ENCODE measurements at places on chromosomes 5 and 9.

DNA sequence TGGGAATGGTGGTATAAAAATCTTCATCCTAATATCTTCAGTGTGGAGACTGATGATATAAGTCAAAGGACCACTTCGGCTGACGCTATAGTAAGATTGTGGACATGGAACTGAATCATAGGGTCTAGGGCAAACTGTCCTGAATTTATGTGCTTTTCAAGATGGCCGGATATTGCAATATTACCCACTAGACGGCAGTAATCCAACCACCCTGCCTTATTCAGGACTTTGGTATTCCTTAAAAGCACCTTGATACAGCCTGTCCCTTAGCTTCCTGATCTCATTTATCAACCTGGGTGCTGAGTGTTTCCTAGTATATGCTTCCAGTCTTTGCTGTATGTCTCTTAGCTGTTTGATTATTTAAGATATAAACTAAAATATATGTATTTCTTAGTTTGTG lies 71.2 kb upstream of the COX7C start:
- no peak for DNase-seq

DNA sequence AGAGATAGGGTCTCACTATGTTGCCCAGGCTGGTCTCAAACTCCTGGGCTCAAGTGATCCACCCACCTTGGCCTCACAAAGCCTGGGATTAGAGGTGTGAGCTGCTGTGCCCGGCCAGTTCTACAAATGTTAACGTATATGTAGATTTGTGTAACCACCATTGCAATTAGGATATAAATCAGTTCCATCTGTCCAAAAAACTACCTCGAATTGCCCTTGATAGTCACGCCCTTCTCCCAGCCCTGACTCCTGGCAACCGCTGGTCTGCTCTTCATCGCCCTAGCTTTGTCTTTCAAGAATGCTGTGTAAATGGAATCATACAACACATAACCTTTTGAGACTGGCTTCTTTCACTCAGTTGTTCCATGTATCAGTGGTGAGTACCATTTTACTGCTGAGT lies 46.1 kb upstream of the PPARGC1B start:
- DNase-seq, result no peak

GRCh38 chr5:120499876-120500563 lies 35.9 kb downstream of the PRR16 start:
- no peak for DNase-seq

- DNase-seq, result no peak
Observed at GRCh38 chr9:4225291-4226028, 74.4 kb downstream of the GLIS3 start.

GRCh38 chr9:27645161-27645840 lies 72.0 kb upstream of the C9orf72 start:
- no peak for DNase-seq

DNA sequence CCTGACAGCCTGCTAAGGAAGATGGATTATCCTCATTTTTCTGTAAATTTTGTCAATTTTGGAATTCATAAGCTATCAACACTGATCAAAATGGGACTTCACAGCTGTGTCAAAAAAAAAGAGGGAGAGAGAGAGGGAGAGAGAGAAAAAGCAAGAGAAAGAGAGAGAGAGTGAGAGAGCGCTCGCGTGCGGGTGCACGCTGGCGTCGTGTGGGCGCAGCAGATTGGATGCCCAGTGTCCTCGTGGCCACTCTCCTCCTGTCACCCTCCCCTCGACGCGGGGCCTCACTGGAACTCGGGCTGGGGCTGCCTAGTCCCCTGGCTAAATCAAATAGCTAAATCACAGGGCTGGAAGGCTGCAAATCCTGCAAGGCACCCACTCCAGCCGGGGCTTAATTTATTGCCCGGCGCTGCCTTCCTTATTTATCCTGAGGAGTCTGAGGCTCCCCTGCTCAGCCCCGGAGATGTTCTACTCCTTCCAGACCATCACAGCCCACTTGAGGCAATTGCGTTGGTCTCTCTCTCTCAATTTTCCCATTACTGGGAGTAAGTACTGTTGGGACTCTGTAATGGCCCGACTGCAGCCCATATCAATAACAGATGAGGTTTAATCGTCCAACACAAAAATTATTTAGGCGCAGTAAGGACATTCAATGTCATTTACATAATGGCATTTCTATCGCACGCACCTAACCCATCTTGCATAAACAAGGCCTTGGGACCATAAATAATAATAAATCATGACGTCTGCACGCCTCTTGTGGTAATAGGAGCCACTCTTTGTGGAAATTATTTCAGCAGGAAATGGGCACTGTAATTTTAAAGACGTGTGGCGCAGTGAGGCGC lies 94.2 kb downstream of the PAX5 start:
- DNase-seq, result no peak

- no peak for DNase-seq
Observed at GRCh38 chr9:136769710-136770191, 5.4 kb upstream of the LCN15 start.

- no peak for DNase-seq
Observed at GRCh38 chr9:1404940-1405339, 354.8 kb downstream of the DMRT2 start.

- DNase-seq, result no peak
Observed at GRCh38 chr5:145854651-145855258, 18.1 kb downstream of the GRXCR2 start.

DNA sequence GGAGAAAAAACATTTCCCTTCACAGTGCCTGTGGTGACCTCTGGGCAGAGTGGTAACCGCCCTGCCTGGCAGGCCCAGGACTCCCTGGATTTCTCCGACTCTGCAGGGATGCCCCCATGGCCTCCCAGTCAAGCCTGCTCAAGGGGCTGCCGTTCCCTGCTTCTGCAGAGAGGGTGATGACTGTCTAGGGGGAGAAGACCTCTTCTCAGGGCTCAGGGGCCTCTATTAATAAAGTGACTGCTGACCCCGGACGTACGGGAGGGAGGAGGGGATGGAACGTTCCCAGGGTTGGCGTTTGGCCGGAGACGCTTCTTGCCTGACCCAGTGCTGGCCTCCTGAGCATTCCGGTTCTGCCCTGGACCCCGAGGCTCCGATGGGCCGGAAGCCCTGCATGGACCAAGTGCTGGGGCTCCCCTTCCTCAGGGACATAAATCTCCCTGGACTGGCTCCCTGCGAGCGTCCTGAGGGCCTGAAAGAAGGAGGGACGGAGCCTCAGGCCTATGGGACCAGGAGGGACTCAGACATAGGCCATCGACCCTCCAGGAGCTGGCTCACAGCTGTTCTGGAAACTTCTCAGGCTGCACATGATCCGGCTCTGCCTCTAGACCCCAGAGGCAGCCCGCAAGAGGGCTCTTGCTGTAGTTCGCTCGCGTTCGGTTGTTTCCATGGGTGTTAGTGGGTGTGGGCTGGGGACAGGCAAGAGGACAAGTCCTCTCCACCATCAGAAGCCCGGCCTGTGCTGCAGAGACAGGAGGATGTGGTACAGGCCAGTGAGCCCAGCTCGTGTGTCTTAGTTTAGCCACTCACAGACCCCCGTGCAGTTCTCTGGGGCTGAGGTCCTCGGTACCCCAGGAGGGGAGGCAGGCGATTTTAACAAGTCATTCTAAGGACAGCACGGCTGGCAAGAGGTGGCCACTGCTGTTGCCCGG lies 8.1 kb upstream of the RNU6ATAC start:
- no peak for DNase-seq

Measured in caudate nucleus (tissue), 63 donors.